ENCODE measurements at places on chromosomes 11 and 22.
A peak's percentile ranks its signal among the peaks of the same experiment; 100 is the strongest.

- DNase-seq = no peak
These were observed 273.7 kb downstream of the C11orf87 start for GRCh38 chr11:109695696-109696095.

DNA sequence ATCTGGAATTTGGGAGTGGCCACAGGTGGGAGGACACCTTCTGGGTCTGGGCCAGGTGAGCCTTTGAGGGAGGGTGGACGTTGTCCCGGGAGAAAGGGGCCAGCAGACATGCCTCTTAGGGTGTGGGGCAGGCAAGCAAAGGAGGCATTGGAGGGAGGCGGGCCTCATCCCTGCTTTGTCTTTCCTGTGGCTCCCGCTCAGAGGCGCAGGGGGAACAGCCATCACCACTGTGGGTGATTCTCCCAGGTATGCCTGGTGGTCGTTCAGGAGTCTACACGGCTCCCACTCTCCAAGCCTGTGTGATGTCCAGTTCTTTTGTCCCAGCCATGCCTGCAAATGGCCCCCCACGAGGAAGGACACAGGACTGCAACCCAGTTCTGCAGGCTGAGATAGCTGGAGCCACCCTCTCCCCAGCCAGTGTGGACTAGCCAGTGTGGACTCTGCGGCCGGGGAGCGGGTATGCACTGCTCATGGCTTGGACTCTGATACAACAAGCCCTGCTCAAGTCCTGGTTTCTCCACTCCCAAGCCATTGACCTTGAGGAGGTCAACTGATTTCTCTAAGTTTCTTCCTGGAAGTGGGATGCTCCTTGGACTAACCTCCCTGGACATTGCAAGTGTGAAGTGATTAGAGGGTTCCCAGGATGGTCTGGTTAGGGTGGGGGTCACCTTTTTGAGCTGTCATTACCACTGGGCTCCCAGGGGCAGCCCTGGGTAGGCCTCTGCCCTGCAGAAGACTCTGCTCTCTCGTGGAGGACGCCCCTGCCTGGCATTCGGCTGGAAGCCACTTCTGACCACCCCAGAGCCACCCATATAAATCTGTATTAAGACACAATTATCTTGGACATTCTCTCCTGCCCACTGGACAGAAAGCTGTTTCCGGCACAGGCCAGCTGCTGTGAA is 1151.2 kb downstream of the BRD1 start:
- no peak for DNase-seq

DNA sequence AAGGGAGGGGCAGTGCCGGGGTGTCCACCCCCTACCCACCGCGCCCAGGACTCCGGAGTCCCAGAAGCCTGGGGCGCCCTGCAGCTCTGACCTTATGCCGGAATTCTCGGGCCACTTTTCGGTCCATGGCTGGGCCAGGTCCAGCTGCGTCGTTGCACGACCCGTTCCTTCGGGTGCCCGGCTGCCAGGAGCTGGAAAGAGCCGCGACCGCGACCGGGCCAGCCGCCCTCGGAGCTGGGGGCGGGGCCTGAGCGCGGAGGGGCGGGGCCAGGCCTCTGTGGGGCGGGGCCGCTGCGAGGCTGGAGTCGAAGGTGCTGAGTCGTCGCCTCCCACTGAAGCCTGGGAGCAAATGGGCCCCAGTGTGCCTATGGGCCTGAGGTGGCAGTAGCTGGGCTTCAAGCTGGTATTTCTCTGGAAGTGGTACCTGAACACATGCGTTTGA is at the start of gene USH1C:
TSS of gene USH1C (minus strand) at position 236 of the 442 bp plus-strand sequence. CDS start at position 127, 109 bp downstream.
- DNase-seq = peak; percentile 91

GRCh38 chr22:42772647-42773046 is 52.0 kb upstream of the A4GALT start:
- no peak for DNase-seq

GRCh38 chr11:60515144-60515855 is at the start of gene MS4A13:
Gene MS4A13, plus strand, starts transcription at chr11:60515392. Its CDS starts 2,692 bp downstream, at chr11:60518084.
- DNase-seq = no peak

GRCh38 chr11:63445720-63446119 is 45.2 kb downstream of the PLAAT5 start:
- no peak for DNase-seq

DNA sequence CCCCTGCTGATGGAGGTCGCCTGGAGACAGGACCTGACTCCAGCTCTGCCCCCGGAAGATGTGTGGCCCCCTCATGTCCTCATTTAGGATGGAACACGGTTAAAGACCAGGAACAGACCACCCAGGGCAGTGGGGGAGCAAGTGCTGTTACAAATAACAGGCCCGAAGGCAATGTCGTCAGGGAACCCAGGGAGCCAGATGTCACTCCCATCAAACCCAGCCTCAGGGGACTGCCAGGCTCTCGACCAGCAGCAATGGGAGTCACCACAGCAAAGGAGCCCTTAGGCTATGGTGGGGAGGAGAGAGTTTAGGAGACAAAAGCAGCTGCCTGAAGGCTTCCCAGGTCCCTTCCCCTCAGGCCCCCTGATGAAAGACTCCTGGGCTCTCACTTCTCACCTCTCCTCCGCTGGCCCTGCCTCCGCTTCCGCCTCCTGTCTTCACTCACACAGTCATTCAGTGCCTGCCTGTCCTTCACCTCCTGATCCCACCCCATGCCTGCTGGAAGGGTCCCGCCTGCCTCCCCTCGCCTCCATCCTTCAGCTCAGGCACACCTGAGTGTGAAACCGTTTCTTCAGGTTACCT is 4.4 kb downstream of the RPS19BP1 start:
- DNase-seq = no peak

- DNase-seq = no peak
These were observed 2.1 kb downstream of the ANKRD42 start for GRCh38 chr11:83195649-83196048.

- DNase-seq = no peak
These were observed 7.1 kb upstream of the KCNJ11 start for GRCh38 chr11:17395554-17395961.

- DNase-seq = peak; percentile 35
These were observed 59.9 kb downstream of the PAK1 start for GRCh38 chr11:77413850-77414460.

GRCh38 chr11:65611028-65611757 is 2.8 kb downstream of the MAP3K11 start:
- no peak for DNase-seq

DNA sequence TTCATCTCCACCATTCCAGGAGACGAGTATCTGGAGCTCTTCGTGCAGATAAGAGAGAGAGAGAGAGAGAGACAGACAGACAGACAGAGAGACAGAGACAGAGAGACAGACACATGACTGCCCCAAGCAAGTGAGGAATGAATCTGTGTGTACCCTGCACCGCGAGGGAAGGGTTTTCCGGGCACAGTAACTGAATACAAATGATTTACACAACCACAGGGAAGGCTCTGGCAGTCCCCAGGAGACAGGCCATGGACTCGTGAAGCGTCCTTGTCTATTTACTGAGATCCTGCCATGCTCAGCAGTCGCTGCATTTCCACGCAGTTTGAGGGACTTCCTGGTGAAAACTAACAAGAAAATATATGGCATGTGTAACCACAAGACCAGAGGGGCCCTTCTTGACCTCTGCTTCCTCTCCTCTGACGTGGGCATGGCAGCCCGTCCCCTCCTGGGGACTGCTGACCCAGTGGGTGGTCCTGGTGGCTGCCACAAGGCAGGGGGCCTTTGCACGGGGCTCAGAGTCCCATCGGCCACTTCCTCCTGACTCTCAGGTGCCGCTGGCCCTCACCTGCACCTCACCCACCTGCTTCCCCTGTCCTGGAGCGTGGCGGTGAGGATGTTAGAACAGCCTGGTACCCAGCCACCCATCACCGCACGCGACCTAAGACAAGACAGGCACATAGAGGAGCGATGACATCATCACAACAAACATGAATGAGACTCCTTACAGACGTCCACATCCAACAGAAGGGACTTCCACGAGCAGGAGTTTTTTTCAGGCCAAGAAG is 75.9 kb downstream of the PHF21B start:
- DNase-seq = no peak

DNA sequence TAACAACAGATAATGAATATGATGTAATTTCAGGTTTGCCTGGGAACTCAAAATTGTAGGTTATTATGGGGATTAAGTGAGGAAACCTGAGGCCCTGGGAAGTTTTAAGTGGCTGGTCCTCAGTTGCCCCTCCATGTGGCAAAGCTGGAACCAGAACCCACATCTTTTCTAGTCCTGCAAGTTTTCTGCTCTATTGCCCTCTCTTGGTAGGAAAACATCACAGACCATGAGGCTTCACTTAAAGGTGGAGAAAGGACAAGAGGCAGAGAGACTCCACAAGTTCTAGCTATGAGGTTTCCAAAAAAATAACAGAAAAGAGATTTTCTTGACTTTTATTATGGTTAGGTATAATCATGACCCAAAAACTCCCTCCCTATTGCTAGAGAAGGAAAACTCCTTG is 115.5 kb upstream of the DDI1 start:
- no peak for DNase-seq

DNA sequence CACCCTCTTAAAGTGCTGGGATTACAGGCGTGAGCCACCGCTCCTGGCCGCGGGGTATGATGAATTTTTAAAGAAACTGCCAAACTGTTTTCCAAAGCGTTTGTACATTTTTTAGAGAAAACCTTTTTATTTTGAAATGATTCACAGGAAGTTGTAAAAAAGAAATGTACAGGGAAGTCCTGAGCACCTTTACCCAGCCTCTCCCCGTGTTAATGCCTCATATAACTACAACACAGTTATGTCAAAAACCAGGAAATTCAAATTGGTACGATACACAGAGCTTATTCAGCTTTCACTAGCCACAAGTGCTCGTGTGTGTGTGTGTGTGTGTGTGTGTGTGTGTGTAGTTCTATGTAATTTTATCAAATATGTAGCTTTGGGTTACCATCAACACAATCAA is 7.0 kb upstream of the FAM118A start:
- no peak for DNase-seq

DNA sequence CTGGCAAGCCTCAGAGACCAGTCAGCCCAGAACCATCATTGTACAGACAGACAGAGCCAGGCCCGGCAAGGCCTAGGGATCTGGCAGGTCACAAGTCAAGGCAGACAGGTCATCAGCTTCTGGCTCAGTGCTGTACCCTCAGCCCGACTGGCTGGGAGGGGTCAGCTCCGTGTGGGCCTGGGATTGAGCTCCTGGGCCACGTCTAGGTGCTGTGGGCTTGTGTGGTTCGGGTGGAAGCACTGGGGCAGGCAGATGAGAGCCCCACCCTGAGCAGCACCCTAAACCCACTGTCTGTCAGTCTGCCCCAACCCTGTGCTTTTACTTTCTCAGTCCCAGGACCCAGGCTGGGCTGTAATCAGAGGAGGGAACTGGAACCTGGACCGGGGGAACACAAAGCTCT is 26.9 kb upstream of the P2RY2 start:
- peak; percentile 40 for DNase-seq

GRCh38 chr22:37270928-37271650 is 11.2 kb upstream of the CYTH4 start:
- DNase-seq = no peak

DNA sequence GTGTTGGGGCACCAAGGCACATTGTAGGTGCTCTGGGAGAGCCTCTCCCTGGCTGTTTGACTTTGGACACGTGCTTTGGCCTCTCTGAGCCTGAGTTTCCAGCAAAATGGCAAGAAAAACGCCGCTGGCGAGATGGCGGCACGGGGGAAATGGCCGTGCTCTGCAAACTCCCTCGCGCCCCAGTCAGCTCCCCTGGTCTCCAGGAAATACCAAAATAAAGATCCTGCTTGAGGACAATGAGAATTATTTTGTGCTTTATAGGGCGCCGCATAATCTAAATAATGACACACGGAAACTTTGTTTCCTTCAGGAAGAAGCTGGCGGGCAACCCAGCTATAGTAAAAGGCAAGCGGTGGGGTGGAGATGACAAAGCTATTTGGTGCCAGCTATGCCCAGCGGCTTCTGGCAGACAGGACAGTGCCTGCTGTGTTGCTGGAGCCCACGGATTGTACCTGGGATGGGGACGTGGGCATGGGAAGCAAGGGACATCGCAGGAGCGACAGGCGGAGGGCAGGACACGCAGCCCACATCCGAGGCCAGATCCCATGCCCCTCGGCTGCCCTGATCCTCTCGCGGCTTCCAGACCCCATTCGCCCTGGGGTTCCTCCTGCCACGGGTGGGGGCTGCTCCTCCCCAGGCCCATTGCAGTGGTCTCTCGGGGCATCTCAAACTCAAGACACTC is 26.3 kb upstream of the RFPL3 start:
- DNase-seq = no peak

GRCh38 chr11:58526721-58527120 is 18.8 kb upstream of the OR5B21 start:
- no peak for DNase-seq

DNA sequence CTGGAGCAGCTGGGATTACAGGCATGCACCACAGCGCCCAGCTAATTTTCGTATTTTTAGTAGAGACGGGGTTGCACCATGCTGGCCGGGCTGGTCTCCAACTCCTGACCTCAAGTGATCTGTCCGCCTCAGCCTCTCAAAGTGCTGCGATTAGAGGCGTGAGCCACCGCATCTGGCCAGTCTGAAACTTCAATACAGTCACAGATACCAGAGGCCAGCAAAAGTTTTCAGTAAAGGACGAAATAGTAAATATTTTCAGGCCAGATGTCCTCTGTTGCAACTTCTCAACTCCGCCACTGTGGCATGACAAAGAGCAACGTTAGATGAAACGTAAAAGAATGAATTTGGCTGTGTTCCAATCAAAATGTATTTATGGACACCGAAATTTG is 403.6 kb downstream of the MN1 start:
- no peak for DNase-seq

DNA sequence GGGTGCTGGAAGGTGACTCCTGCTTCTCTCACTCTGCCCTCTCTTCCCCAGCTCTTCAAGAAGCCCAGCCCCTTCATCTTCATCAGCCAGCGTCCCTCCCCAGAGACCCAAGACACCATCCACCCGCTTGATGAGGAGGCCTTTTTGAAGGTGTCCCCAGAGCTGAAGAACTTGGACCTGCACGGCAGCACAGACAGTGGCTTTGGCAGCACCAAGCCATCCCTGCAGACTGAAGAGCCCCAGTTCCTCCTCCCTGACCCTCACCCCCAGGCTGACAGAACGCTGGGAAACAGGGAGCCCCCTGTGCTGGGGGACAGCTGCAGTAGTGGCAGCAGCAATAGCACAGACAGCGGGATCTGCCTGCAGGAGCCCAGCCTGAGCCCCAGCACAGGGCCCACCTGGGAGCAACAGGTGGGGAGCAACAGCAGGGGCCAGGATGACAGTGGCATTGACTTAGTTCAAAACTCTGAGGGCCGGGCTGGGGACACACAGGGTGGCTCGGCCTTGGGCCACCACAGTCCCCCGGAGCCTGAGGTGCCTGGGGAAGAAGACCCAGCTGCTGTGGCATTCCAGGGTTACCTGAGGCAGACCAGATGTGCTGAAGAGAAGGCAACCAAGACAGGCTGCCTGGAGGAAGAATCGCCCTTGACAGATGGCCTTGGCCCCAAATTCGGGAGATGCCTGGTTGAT is 12.6 kb downstream of the IL10RA start:
- DNase-seq = peak; percentile 32

GRCh38 chr22:50439871-50440331 is 34.9 kb downstream of the SBF1 start:
- no peak for DNase-seq

DNA sequence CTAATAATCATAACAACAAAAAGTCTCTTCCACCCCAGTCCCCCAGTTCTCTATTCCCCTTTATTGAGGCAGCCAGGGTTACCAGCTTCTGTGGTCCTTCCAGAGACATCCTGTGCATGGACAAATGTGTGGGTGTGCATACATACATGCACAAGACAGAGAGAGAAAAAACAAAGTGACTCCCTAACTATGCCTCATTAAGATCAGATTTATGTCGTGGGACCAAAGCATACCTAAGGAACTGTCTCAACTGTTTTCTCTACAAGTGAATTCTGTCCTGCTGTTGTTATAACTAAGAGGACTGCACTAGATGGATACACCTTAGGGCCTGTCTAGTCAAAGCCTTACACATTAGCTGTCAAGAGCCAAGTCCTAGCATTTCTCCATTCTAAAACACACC is 106.7 kb downstream of the MRTFA start:
- no peak for DNase-seq
